NCI-H2081 (cell line): ENCODE measurements at places on chromosomes 1 and 21.

GRCh38 chr21:38379147-38379546 lies 119.1 kb downstream of the ERG start:
- DNase-seq = no peak

- no peak for DNase-seq
These were observed 109.0 kb downstream of the ZMYM4 start for GRCh38 chr1:35377555-35377954.

DNA sequence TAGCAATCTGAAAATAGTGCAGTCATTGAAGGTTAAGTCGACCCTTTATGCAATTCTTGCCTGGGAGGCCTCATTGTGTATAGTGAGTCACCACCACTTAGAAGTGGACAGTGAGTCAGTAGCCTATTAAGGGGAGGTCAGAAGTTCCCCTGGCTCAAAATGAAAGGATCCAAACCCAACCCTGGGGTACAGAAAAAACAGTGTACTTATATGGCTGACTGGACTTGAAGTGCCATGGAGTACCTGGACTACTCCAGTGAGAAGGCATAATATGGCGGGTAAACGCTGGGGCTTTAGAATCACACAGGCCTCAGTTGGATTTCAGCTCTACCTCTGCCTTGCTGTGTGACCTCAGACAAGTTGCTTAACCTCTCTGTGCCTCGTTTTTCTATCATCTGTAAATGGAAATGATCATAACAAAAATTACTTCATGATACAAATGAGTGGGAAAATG lies 2.2 kb upstream of the BCL9 start:
- no peak for DNase-seq

- DNase-seq = no peak
These were observed 144.4 kb downstream of the CDC7 start for GRCh38 chr1:91645031-91645430.

DNA sequence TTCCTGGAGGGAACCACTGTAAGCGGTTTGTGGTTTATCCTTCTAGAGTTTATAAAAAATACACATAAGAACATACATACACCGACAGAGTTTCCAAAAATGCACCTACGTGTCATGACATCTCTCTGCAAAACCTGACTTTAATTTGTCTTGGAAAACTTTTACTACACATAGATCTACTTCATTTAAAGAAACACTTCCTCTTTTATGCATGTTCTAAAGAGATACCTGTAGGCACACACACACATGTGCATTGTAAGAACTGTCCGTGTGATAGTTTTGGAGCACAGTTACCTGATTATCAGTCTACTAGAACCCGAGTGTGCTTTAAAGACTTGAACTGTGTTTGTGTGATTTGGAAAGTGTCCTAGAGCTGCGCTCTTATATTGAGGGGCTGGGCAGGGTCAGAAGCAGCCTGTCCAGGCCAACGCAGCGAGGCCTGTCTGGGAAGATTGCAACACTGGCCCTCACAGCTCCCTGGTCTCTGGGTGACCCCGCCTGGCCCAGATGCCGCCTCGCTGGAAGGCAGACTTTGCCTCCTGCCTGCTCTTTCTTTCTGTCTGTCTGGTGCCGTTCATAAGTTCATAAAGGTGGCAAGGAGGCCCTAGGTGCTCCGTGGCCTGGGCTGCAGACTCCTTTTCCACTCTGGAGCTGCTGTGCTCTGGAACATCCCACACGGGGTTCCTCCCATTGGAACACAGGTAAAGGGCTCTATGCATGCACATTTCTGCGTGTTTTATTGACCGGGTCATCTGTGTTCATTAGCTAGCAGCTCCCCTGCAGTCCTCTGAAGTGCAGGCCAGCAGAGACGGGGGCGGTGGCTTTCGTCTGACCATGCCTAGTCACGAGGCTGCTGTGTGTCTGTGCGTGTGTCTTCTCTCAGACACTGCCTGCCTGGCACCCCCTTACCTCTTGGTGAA lies 46.3 kb downstream of the AGPAT3 start:
- no peak for DNase-seq

DNA sequence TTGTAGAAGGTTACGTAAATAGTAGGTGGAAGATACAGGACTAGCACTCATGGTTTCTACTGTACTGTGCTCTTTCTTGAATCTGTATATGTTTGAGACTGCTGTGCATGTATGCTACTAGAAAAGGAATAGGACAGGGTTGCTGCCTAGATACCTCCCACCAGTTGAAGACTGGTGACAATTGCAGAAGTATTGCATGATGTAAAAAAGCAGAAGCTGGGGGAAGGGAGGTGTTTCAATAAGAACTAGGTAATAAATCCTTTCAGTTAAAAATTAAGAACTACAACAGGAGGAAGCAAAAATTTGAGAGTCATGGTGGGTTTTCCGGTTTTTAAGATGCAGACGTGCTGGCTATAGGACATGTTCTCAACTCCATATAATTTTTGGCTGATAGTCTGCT lies 88.1 kb downstream of the CCDC30 start:
- DNase-seq = no peak

DNA sequence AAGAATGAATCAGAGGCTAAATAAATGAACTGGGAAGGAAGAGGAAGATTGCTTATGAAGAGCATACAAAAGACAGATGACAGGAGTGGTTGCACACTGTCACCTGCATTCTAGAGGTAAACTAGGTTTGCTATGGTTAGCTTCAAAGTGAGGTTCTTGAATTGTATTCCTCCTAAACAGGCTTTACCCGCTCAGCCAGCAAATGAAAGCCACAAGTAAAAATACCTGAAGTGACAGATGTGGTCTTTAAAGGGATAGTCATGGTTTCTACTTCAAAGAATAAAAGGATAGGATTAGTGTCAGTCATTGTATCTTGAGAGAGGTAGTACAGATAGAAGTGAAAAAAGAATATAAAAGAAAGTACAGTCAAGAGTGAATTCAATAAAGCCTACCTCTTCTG lies 32.4 kb upstream of the PRDX6 start:
- no peak for DNase-seq

- DNase-seq = no peak
These were observed 50.5 kb downstream of the PDE9A start for GRCh38 chr21:42703965-42704364.

- no peak for DNase-seq
These were observed 82.5 kb upstream of the MPC2 start for GRCh38 chr1:168019407-168019806.
